C1 segment of cervical spinal cord (tissue), 14 donors: ENCODE measurements at places on chromosomes 7 and 10.

DNA sequence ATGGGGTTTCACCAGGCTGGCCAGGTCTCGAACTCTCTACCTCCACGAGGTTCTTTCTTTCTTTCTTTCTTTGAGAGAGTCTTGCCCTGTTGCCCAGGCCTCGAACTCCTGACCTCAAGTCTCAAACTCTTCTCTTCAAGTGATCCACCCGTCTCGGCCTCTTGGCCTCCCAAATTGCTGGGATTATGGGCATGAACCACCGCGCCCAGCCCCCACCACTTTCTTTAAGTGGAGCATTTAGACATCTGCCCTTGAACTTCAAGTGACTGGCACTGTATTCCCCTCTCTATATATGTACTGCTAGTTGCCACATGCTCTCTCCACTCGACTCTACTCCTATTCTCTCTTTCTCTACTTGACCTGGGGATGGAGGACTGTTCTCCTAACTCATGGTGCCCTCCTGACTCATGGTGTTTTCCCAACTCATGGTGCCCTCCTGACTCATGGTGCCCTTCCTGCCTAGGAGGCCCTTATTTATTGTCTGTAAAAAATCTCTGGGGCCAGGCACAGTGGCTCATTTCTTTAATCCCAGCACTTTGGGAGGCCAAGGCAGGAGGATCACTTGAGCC, 19.3 kb upstream of the ACHE start:
- no peak for DNase-seq

- DNase-seq = no peak
Measured at GRCh38 chr10:35225204-35225603, 98.6 kb downstream of the CREM start.

DNA sequence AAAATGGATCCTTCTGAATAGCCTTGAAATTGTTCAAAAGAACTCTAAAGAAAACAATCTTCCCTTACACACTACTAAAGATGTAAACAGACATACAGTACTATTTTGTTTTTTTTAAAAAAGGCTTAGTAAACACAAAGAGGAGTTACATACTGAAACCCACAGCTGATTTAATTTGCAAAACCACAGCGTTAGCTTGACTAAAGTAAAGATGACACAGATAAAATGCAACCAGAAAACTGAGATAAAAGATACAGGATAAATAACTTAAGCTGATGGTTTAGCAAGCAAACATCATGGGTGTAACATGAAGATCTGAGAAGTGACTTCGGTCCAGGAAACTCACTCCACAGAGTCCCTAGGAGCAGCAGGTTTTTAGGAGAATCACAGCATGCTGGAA, 21.8 kb downstream of the PRKCQ start:
- no peak for DNase-seq

- no peak for DNase-seq
Measured at GRCh38 chr10:124281666-124282065, 137.1 kb downstream of the OAT start.

DNA sequence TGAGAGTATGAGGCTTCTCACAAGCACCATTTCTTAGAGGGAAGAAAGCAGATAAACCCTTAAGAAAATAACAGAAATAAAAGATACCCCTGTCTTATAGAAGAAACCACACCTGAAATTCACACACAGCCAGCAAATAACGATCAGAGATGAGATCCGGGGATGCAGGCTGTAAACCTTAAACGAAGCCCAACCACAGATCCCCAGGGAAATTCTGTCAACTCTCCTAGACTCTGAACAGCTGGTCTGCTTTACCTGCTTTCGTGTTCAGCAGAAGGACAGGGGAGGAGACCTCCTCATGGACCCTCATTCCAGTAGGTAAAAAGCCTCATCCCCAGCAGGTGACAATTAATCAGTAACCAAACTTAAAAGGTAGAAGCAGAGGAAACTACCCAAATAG, 45.0 kb downstream of the VOPP1 start:
- DNase-seq = no peak

DNA sequence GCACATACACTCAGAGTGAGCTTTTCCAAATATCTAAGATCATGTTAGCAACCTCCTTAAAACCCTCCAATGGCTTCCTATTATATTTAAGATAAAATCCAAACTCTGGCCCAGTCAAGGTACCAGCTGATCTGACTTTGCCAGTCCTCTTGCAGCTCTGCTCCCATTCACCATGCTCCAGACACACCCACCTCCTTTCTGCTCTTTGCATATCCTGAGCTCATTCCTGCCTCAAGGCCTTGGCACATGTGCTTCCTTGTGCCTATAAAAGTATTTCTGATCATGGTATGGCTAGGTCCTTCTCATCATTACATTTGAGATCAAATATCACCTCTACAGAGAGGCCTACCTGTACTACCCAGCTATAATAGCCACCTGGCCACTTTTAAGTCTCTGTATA, 27.5 kb downstream of the XPNPEP1 start:
- no peak for DNase-seq
